ENCODE measurements at places on chromosomes 1 and 21.

DNA sequence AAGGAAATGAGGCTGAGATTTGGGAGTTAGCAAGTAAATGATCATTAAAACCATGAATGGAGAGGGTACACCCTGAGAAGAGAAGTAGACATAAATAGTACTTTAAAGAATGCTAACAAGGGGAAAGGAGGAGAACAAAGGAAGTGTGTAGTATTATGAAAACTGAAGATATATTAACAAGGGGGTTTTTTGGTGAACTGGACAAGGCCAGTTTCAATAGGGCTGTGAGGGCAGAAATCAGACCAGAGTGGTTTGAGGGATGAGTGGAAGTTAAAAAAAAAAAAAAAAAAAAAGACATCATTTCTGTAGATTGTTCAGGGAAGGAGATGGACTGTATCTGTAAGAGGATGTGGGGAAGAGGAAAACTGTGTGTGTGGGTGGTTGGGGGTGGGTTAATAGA lies 137.1 kb downstream of the PLA2G4A start:
- DNase-seq: no peak

DNA sequence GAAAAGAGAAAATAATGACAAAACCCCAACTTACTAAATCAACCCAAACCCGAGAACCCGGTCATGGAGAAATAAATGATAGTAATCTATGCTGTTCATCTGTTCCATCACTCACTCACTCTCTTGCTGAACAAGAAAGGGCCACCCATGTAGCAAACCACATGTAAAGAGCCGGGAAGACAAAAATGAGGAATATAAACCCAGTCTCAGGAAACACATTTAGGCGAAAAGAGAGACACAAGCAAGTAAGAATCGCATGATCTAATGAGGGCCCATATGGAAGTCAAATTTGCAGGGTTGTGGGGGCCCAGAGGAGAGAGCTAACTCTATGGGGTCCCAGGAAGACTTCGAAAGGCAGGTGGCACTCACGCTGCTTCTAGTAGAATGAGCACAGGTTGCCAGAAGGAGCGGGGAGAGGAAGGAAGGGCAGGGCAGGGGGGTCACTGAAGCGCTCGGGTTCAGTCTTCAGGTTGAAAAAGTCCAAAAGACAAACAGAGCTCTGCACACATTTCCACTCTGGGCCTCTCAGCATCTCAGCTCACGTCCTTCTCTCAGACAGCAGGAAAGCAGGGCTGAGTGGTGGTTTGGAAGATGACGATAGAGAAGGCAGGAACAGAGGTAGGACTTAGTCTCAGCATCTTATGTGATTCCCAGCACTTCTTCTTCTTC lies 142.9 kb upstream of the KRTAP19-8 start:
- no peak for DNase-seq

GRCh38 chr1:112841825-112842224 lies 114.2 kb downstream of the SLC16A1 start:
- no peak for DNase-seq

GRCh38 chr1:52345252-52345651 lies 20.8 kb downstream of the CC2D1B start:
- DNase-seq: no peak

DNA sequence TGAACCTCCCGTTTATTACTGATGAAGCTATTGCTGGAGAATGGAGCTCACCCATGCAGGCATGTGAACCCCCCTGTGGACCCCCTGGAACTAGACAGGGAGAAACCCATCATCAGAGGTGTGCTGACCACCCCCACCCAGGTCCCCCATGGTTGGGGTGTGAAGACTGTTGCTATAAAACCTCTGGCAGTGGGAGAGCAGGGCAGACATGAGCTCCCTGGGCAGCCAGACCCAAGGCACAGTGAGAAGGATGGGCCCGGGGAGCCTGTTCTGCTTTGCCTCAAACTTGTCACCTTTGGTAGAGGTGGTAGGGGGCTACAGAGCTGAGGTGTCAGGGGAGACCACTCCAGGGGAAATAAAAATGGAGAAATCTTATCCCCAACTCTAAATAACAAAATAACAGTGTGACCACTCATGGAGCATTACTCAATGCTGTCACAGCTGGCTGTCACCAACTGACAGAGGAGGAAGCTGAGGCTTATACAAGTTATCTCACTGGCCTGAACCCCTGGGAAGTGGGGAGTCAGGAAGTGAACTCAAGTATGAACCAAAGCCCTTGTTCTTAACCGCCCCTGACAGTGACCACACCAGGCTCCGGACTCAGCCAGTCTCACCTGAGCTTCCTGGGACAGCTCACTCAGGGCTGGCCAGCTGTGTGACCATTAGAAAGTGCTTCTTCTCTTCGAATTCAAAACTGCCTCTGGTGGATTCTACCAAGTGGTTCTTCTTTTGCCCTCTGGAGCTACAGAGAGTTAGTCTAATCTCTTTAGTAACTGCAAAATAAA lies 698.8 kb downstream of the MATN1 start:
- DNase-seq: no peak

DNA sequence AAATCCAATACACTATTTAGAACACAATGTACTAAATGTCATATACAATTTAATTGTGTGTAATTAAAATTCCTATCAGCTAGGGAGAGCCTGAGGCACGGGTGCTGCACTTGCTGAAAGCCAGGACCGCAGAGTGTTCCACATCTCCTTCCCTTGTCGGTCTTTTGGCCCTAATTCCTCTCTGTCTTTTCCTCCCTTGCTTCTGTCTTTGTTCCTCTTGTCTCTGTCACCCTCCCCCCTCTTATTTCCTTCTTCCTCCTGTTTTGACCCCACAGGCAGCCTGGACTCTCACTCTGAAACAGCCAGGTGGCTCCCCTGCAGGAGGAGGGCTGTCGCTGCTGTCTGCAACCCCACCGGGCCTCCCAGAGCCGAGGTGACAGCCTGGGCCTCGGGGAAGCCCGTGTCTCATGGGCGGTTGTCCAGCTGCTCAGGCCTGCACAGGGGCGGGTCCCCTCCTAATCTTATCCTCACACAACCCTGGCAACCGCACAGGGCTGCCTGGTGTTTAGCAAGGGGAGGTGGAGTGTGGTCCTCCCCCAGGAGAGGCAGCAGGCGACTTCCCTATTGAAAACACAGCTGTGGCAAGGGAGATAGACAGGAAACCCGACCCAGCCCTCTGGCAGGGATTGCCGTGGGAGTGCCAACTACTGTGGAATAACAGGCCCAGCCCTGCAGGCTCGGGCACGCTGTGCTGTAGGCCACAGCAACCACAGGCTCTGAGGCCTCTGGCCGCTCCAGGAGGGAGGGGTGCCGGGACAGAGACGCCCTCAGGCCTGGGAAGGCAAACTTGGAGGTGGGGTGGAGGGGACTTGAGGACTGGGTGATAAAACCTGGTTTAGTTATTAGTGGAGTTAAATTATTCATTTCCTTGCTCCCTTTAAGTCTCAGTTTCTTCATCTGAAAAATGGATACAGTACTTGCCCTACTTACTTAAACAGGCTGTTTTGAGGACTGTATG lies 68.8 kb upstream of the WDR26 start:
- peak; percentile 79 for DNase-seq

- no peak for DNase-seq
These were observed 88.9 kb upstream of the NGF start for GRCh38 chr1:115426956-115427355.

GRCh38 chr21:40623528-40623927 lies 223.4 kb downstream of the DSCAM start:
- no peak for DNase-seq

GRCh38 chr1:186750257-186750656 lies 70.0 kb upstream of the PTGS2 start:
- DNase-seq: no peak

GRCh38 chr1:116725798-116726197 lies 28.4 kb upstream of the CD2 start:
- no peak for DNase-seq

- no peak for DNase-seq
These were observed 179.2 kb downstream of the ATP6V1G3 start for GRCh38 chr1:198361237-198361767.

DNA sequence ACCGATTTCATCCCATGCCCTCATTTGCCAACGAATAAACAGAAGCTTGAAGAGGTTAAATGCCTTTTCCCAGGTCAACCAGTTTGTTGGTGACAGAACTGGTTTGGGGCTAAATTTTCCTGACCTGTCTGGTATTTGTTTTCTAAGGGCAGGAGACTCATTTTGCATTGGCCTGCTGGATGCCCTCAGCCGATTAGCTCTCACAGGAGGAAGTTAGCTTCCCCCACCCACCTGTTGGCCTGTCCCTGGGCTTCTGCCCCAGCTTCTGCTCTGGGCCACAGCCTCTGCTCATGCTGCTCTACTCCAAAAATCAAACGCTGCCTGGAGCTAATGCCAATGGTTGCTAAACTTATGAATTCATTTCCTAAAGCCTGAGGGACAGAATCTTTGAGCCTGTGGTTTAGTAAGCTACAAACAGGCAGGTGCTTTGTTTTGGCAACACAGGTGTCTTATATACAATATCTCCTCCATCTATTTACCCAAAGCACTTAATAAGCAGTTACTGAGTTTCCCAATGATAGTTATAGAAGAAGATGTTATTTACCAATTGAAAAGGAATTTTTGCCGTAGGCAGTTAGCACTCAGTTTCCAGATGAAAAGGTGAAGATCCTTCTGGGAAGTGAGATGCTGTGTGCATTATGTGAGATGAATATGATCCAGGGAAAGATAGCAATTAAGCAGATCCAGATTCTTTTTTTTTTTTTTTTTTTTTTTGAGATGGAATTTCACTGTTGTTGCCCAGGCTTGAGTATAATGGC lies 82.3 kb downstream of the TM2D1 start:
- DNase-seq: no peak

- no peak for DNase-seq
These were observed 25.6 kb downstream of the TRABD2B start for GRCh38 chr1:47971385-47972160.

GRCh38 chr1:232273011-232273410 lies 356.9 kb downstream of the SIPA1L2 start:
- no peak for DNase-seq

DNA sequence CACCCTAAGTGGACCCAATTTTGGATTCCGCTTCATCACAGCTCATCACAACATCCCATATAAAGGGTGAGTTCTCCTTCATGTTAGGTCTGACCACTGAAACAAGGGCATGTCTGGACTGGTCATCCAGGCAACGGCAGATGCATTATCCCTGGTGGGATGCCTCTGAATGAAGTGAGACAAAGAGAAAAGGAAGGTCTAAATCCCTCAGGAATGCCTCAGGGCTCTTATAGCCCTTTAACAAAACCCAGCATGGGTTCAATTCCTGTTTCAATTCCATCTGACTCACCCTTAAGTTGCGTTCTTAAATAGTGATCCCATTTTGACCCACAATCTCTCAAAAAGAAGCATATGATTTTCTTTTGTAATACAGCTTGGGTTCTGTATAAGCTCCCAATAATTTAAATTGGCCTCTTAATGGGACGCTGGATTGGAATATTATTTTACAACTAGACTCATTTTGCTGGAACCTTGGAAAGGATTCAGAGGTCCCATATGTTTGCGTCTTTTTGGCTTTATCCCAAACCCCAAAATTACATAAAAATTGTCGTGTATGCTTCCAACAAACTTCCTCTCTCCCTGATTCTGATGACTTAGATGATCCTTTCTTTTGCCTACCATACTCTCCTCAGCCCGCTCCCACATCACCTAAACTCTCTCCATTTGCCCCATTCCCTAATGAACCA lies 287.4 kb upstream of the ZP4 start:
- DNase-seq: no peak

GRCh38 chr1:35838693-35839245 lies 31.0 kb downstream of the AGO4 start:
- DNase-seq: no peak

All from HEK293T (cell line).